Stimulated activated CD4-positive, alpha-beta T cell treated with anti-CD3 and anti-CD28 coated beads, Interleukin-4, amount 100 ng/mL, for 4 hours (primary cell): ENCODE measurements at places on chromosomes 7 and 10.

DNA sequence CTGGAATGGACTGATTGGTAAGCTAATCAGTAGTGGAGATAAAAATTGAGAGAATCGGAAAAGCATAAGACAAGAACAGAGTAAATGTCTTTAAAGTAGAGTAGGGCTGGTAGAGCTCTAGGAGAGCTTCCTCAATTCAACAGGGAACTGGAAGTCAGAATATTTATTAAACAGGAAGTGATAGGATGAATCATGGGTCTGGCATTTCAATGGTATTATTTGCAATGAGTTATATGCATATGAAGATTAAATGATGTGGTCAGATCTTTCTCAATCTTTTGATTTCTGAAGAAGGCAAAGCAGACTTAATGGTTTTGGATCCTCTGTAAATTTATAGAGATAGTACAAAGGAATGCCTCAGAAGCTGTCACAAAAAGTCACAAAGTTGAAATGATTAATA is 349.0 kb downstream of the HPSE2 start:
- DNase-seq = no peak

- no peak for DNase-seq
These were observed 61.0 kb downstream of the CREB3L2 start for GRCh38 chr7:137940656-137941518.

- DNase-seq = no peak
These were observed 120.7 kb upstream of the EEPD1 start for GRCh38 chr7:36032361-36032818.

DNA sequence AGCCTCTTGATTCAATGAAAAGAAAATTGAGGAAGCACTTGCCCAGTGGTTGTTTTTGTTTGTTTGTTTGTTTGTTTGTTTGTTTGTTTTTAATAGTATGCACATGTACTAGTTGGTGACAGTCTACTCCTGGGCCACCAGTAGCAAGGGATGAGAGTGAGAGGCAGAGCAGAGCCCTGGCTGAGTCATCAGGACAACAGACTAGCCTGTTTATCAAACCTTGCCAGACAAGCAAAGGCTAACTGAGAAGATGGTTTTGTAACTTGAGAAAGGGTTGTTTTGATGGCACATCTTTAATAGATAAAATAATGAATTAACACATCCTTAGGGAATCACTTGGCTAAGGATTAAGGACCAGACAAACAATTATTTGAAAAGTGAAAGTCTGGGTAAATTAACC is 78.1 kb downstream of the INHBA start:
- DNase-seq = no peak

DNA sequence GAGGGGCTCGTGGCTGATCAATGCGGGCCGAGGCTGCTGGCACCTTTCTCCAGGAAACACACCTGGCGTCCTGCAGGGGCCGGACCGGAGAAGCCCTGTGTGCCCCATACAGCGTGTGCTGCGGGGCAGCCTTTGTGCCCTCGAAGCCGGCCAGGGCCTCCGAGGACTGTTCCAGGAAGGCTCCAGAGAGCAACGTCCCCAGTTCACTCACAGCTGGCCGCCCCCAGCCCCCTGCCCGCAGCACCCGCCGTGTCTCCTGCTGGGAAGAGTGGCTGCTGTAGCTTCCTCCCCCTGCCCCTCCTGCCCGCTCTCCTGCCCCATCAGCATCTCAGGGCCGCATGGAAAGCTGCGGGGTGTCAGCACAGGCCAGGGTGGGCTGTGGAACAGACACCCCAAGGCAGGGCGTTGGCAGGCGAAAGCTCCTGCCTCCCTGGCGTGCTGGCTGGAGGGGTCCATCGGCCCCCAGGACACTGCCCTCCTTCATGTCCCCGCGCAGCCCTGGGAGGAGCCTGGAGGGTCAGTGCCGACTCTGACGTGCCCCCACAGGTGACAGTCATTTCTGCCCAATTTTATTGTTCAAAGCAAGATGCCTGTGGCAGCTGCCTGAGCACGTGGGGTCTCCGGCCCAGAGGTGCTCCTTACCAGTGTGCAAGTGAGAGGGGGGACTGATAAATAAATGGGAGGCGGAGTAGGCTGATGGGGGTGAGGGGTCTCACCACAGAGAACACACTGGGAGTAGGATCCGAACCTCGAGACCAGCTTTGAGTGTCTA is 95.8 kb upstream of the DIP2C start:
- no peak for DNase-seq

- no peak for DNase-seq
These were observed 8.4 kb downstream of the MRPL43 start for GRCh38 chr10:100978901-100979195.

- no peak for DNase-seq
These were observed 209.5 kb upstream of the ZMIZ1 start for GRCh38 chr10:78859266-78859665.

DNA sequence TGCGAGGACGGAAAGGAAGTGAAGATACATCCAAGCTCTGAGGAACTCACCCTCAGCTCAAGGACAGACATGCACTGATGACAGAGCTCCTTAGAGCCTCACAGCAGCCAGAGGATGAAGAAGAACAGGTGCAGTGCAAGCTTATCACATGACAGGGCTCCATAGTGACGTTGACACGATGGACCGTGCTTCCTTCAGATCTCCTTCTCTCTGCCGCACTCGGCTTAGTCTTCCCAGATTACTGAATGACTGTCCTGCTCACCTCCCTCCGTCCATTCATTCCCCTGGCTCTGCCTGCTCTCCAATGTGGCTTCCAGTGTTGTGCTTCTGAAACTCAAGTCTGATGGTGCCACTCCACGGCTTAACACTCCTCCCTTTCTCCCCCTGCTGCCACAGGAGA is 161.5 kb upstream of the PFKP start:
- DNase-seq = no peak

GRCh38 chr7:80324032-80324431 is 187.8 kb downstream of the GNAT3 start:
- DNase-seq = no peak

GRCh38 chr7:106570146-106570545 is 90.8 kb downstream of the CCDC71L start:
- DNase-seq = no peak

GRCh38 chr7:82376739-82377138 is 66.8 kb downstream of the CACNA2D1 start:
- no peak for DNase-seq

- no peak for DNase-seq
These were observed 30.5 kb downstream of the GNA12 start for GRCh38 chr7:2813350-2814185.

- DNase-seq = no peak
These were observed 99.0 kb upstream of the GPR22 start for GRCh38 chr7:107370816-107371215.

DNA sequence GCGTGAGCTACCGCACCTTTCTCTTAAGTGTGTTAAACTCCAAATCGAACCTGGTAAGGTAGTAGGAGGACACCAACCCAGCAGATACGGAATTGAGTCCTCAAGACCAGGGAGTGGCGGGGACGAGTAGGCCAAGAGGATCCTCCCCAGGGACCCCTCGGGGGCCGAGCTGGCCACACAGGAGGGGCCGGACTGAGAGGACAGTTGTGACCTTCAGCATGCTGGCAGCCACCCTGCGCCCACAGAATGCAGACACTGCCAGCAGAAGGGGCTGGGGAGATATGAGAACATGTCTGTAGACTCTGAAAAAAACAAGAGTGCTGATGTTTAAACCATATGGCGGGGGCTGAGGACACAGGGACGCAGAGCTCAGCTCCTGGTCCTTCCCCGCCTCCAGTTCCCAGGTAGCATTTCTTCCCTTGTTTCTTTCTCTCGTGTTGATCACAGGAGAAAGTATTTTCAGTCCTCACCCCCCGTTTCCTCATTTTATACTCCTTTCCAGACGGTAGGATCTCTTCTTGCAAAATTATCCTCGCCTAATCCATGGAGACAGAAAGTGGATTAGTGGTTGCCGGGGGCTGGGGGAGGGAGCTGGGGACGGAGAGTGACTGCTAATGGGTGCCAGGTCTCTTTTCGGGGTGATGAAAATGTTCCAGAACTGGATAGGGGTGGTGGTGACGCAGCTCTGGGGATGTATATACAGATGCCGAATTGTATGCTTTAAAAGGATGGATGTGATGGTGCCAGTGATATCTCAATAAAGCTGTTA is 11.5 kb upstream of the UNCX start:
- no peak for DNase-seq

GRCh38 chr7:77661816-77662215 is 34.4 kb upstream of the RSBN1L start:
- no peak for DNase-seq

DNA sequence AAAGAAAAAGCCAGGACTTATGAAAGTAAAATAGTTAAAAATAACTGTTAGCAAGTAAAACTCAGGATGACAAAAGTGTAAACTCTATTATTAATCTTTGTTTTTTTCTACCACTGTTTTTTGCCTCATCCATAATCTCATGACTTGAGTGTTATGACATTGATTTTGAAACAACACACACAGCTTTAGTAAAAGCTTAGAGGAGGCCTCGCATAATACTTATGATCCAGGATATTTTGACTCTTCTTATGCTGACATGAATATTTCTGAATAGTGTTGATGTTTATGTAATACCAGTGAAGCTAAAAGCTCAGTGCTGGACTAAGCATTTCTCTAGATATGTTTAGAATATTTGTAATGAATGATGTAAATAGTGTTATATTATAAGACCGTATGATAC is 10.5 kb downstream of the KAT6B start:
- DNase-seq = no peak

DNA sequence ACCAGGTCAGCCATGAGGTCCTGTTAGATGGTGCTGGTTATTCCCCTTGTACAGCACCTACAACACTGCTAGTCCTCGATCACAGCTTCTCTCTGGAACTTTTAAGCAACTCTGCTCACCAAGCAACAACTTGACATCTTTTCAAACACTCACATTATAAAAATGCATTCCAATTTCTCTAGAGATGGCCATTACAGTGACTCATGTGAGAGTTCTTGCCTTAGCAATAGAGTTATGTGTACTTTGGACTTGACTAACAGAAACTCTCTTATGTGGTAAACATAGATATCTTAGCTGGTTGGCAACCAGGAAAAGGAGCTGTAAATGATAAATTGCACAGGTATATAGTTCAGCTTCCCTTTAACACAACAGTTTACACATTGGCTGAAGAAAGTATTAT is 122.2 kb downstream of the PDE1C start:
- DNase-seq = no peak

GRCh38 chr10:124308811-124309210 is 109.9 kb downstream of the OAT start:
- DNase-seq = no peak

GRCh38 chr7:14988941-14989340 is 86.4 kb upstream of the DGKB start:
- no peak for DNase-seq

DNA sequence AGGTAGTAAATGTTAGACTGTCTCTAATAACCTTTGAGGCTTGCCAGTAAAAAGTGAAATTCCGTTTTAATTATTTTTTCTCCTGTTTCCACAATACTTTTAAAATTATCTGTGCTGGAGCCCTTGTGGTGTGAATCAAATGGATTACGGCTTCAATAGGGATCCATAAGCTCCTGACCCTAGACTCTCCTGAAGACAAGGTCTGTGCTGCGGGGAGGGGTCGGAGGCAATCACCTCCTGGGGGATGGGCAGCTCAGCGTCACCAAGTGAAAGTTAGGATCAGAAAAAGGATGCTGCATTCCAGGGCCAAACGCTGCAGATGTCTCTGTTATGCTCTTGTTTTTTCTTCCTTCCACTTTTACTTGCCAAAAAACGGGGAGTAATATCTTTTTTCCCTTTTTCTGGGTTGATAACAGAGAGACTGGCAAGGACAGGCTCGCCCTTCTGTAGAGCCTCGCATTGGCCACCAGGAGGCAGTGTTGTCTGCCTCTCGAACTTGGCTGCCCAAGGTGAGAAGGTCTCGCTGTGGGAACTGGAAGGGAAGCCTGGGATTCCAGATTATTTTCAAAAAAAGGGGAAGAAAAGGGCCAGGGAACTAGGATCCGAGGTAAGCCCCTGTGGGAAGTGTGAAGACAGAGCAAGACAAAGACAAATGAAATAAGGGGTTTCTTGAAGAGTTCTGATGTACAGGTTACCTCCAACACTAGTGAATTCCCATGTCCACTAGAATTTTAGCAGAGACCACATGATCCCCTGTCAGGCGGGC is 621.9 kb downstream of the ACTR3B start:
- no peak for DNase-seq

DNA sequence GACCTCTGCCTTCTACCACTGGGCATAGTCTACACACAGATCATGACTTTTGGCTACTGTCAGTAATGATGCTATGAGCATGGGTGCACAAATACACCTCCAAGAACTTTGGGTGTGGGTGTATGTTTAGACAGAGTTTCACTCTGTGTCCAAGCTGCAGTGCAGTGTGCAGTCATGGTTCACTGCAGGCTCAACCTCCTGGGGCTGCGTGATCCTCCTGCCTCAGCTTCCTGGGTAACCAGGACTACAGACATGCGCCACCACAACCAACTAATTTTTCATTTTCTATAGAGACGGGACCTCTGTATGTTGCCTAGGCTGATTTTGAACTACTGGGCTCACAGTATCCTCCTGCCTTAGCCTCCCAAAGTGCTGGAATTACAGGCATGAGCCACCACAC is 194.4 kb downstream of the NSUN6 start:
- DNase-seq = no peak

GRCh38 chr7:111103678-111104274 is 12.8 kb downstream of the LRRN3 start:
- DNase-seq = no peak

DNA sequence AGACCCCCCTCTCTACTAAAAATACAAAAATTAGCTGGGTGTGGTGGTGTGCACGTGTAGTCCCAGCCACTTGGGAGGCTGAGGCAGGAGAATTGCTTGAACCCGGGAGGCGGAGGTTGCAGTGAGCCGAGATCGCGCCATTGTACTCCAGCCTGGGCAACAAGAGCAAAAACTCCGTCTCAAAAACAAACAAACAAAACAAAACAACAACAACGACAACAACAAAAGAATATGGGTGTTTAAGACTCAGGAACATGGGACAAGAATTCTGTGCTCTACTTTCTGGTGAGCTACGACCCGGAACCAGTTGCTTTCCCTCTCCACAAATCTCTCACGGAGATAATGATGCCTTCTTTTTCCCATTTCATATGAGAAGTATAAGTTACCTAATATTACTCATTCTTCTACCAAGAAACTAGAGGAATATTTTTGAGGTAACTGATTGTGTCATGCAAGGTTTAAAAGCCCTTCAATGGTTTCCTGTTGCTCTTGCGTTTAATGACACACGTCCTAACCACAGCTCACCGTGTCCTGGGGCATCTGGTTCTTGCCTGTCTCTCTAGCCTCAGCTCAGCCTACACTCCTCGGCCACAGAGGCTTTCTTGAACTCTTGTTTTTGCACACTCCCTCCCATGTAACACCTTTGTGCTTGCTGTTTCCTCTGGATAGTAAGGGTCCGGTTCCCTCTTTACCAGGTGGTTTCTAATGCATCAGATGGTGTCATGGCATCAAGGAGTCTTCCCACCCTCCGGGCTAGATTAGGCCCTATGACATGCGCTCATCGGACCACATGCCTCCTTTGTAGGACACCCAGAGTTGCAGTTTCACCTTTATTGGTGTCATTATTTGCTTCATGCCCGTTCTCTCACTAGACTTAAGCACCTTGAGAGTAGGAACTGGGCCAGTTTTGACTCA is 67.5 kb downstream of the PFKFB3 start:
- DNase-seq = peak; percentile 65
